CD4-positive, CD25-positive, alpha-beta regulatory T cell (primary cell): ENCODE measurements at places on chromosomes 6 and 20. TPM values are rescaled to one million over a fixed set of nuclear protein-coding genes. Genes with fewer than 3 reads are reported as not detected.

GRCh38 chr6:37554480-37554819, 54.8 kb upstream of the CCDC167 start:
- no peaks in the 10 kb centered on the region for H3K36me3 ChIP-seq
- H3K4me3 ChIP-seq: no peak overlapping the region
- H3K27ac ChIP-seq: no peak overlapping the region
- no peaks in the 10 kb centered on the region for H3K4me1 ChIP-seq

DNA sequence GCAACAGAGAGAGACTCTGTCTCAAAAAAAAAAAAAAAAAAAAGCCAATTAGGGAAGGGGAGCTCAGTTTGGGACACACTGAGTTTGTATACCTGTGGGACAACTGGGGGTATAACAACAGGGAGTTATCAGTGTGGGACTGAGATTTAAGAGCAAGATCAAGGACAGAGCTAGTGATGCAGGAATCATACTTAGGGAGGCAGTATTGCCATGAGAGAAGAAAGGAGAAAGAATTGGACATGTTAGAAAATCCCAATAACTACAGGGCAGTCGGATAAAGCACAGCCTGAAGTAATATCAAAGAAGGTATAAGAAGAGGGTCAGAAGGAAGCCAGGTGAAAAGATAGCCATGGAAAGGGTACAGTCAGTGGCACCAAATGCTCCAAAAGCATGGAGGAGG, 121.2 kb downstream of the PTPRT start:
- H3K4me3 ChIP-seq: no peak overlapping the region
- no peaks in the 10 kb centered on the region for H3K4me1 ChIP-seq
- no peak for DNase-seq
- no peaks in the 10 kb centered on the region for H3K27me3 ChIP-seq
- H3K27ac ChIP-seq: no peak overlapping the region

DNA sequence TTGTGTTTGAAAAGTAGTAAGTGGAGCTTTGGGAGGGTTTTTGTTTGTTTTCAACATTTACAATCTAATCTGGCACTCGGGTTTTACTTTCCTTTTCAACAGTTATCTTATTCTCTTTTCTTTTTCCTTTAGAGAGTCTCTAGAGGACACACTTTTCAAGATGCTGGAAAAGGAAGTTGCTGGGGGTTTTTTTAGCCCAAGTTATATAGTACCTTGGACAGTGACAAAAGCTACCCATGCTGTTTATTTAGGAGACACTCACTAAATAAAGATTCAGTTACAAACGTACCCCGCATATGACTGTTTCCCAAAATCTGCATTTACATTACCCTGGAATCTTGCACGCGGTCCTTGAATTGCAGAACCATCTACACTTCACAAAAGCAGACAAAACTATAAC, 78.8 kb downstream of the MAP7 start:
- H3K27ac ChIP-seq: no peak overlapping the region
- no peak overlapping the region for H3K4me3 ChIP-seq
- peaks cover 5% of the 10 kb centered on the region for H3K27me3 ChIP-seq
- no peaks in the 10 kb centered on the region for H3K4me1 ChIP-seq
- H3K36me3 ChIP-seq: no peaks in the 10 kb centered on the region

GRCh38 chr6:107369493-107369892, 89.9 kb downstream of the PDSS2 start:
- no peaks in the 10 kb centered on the region for H3K36me3 ChIP-seq
- no peak overlapping the region for H3K4me3 ChIP-seq
- H3K27me3 ChIP-seq: no peaks in the 10 kb centered on the region
- no peak overlapping the region for H3K27ac ChIP-seq
- no peak for DNase-seq

DNA sequence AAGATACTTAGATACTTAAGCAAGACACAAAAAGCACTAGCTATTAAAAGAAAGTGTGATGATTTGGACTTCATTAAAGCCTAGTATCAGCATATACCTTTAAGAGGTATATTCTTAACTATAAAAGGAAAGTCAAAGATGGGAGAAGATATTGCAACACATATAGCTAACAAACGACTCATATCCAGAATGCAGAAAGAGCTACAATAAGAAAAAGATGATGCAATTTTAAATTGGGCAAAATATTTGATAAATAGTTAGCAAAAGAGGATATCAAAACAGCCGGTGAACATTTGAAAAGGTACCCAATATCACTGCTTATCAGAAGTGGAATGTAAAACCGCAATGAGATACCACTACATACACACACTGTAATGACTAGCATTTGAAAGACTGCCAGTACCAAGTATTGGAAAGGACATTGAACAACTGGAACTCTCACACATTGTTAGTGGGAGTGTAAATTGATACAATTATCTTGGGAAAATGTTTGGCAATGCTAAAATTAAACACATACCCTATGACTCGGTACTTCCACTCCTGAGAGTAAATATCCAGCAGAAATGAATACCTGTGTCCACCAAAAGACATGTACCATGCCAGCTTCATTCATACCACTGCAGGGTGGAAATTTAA, 25.7 kb downstream of the MUC22 start:
- no peaks in the 10 kb centered on the region for H3K27me3 ChIP-seq
- no peaks in the 10 kb centered on the region for H3K36me3 ChIP-seq
- DNase-seq: no peak
- H3K4me3 ChIP-seq: no peak overlapping the region
- no peak overlapping the region for H3K27ac ChIP-seq

DNA sequence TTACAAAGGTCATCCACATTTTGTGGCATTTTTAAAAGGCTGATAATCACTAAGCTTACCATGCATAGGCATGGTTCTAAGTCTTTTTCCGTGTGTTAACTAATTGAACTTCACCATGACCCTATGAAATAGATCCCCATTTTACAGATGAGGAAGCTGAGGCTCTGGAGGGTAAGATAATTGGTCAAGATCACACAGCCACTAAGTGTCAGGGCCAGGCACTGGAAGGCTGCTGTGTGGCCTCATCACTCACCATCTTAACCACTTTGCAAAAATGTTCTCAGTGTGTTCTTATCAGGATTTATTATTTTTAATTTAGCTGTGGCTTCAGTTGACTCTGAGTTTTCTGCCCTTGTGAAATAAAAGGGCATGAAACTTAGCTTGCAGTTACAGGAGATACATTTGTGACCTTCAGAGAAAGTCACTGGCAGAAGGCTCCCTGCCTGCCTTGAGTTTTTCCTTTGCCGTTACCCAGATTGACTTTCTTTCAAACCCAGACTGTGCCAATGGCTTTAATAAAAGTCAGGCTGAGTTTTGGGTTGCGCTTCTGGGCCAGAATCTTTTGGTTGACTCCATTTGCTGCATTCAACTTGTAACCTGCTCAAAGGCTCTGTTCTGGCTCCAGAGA, 82.0 kb downstream of the EZR start:
- no peaks in the 10 kb centered on the region for H3K27me3 ChIP-seq
- DNase-seq: no peak
- H3K36me3 ChIP-seq: peaks cover 56% of the 10 kb centered on the region

DNA sequence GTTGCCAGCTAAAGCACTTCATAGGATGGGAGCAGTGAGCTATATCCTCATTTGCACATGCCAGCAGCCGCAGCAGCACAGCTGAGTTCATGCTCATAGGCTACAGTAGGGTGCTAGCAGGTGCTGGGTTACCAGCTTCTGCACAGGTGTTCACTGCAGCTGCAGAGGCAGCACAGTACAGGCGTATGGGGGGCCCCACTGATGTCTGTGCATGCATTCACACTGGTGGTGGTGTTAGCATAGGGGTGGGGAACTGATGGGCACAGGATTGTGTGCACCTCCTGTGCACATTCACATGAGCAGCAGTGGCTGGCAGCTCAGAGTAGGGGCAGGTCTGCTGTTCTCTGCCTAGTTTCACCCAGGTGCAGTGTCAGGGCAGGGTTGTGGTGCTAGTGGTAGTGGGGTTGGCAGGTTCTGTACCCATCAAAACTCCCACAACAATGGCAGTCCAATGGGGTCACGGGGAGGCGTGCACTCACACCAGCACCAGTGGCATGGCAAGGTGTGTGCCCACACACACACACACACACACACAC, 58.9 kb upstream of the IRAK1BP1 start:
- H3K27ac ChIP-seq: no peak overlapping the region
- no peak for DNase-seq
- H3K36me3 ChIP-seq: no peaks in the 10 kb centered on the region
- no peaks in the 10 kb centered on the region for H3K4me1 ChIP-seq

DNA sequence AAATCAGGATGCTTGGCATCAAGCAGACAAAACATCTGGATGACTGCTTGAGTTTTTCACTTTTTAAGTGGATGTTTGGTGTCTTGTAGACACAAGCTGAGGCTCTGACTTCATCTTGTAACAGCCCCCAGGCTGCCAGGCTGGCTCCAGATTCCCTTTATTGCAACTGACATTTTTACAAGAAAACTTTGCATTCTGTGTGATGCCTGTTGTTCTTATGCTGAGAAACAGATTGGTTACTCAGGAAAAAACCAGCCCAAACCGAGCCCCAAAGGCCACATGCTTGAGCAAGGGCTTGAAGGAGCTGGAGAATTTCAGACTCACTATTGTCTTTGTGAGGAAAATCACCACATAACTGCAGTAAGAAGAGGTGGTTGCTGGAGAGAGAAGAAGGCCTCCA, 98.4 kb upstream of the PREP start:
- no peaks in the 10 kb centered on the region for H3K27me3 ChIP-seq
- H3K27ac ChIP-seq: no peak overlapping the region
- no peaks in the 10 kb centered on the region for H3K4me1 ChIP-seq
- H3K36me3 ChIP-seq: no peaks in the 10 kb centered on the region

DNA sequence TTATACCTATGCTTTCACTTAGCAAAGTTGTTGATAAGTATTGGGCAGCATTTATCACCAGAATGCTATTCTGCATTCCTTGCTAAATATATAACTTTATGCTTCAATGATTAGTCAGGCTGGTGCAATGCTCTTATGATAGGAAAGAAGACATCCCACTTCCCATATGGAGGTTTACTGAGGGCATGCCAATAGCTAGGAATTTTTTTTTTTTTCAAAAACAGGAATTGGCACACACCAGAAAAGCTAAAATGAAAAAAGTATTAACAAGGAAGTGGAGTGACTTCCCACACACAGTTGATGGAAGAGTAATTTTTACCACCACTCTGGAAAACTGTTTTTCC, 90.8 kb downstream of the FRK start:
- H3K4me3 ChIP-seq: no peak overlapping the region
- DNase-seq: no peak
- H3K27ac ChIP-seq: no peak overlapping the region

DNA sequence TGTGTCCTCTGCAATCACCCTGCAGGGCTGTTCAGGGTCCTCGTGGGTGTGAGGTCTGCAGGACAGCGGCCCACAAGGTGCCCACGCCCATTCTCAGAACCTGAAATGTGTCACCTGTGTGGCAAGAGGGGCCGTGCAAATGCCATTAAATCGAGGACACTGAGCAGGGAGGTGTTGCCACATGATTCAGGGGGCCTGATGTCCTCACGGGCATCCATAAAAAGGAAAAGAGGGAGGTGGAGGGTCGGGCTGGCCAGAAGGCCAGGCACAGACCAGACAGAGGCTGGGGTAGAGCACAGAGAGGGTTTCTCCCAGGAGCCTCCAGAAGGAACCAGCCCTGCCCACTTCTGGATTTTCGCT, 239.6 kb downstream of the ERMARD start:
- H3K36me3 ChIP-seq: no peaks in the 10 kb centered on the region
- no peak for DNase-seq
- H3K27ac ChIP-seq: no peak overlapping the region
- peaks cover 14% of the 10 kb centered on the region for H3K4me1 ChIP-seq

DNA sequence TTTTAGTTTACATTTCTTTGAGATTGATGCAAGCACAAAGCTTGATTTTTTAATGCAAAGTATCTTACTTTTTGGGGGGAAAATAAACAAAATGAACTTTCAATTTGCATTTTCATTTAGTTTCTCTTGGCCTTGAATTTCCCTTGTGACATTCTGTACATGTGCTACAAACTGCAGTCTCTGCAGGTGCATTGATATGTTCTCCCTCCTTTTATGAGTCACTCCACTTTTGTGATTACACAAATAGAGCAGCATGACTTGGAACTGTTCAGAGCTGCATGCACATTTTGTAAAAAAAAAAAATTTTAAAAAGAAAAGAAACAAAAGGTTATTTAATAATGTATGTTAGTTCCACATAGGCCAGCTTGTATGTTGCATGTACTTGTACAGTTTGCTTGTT, 220.0 kb upstream of the KCNQ5 start:
- H3K4me1 ChIP-seq: no peaks in the 10 kb centered on the region
- H3K27ac ChIP-seq: no peak overlapping the region
- no peaks in the 10 kb centered on the region for H3K27me3 ChIP-seq
- no peak for DNase-seq

GRCh38 chr6:130178692-130179091, 44.1 kb downstream of the SAMD3 start:
- H3K27me3 ChIP-seq: no peaks in the 10 kb centered on the region
- peaks cover 9% of the 10 kb centered on the region for H3K36me3 ChIP-seq
- no peak overlapping the region for H3K4me3 ChIP-seq
- no peak for DNase-seq
- H3K4me1 ChIP-seq: peaks cover 5% of the 10 kb centered on the region
- H3K27ac ChIP-seq: no peak overlapping the region

- DNase-seq: no peak
- H3K36me3 ChIP-seq: no peaks in the 10 kb centered on the region
- no peaks in the 10 kb centered on the region for H3K4me1 ChIP-seq
- no peak overlapping the region for H3K27ac ChIP-seq
- H3K4me3 ChIP-seq: no peak overlapping the region
Observed at GRCh38 chr20:41359541-41360011, 7.0 kb downstream of the EMILIN3 start.

DNA sequence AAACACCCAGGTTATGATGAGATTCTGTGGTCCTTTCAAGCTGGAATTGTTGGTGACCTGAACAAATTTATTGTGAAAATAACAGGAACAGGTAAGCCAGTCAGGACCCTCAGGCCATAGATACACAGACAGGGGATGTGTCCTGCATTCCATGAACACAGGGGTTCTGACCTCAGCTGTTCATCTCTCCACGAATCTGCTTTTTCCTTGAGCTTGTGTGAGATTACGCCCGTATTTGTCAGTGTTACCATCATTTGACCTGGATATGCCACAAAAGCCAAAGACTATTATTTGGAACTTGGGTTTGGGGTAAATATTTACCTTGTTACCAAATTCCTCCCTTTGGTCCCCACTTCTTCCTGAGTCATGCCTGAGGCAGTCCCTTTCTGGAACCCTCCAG, 288.9 kb downstream of the PREX1 start:
- H3K4me3 ChIP-seq: no peak overlapping the region
- H3K27me3 ChIP-seq: peaks cover 1% of the 10 kb centered on the region
- H3K4me1 ChIP-seq: no peaks in the 10 kb centered on the region

Gene SLC35B2
- 14.8 TPM for total RNA-seq

Gene HLA-E
- 1,662 TPM for total RNA-seq

Gene RGS17
- not detected for total RNA-seq

Gene MLN
- total RNA-seq: not detected

Gene EYS
- not detected for total RNA-seq

Gene DEFB132
- not detected for total RNA-seq

Gene HCK
- total RNA-seq: not detected

Gene RPP21
- total RNA-seq: 38.7 TPM

Gene RSPO3
- total RNA-seq: not detected

Gene SIRPG
- 49.6 TPM for total RNA-seq

Gene EEF1A2
- 2.1 TPM for total RNA-seq

Gene NUDT3
- 22.4 TPM for total RNA-seq

Gene MED23
- 60.6 TPM for total RNA-seq
